GDM1 (cell line): ENCODE measurements at places on chromosomes 7 and 10.
A peak's percentile ranks its signal among the peaks of the same experiment; 100 is the strongest.

- DNase-seq = no peak
These were observed 114.3 kb downstream of the MPP7 start for GRCh38 chr10:28188526-28188925.

GRCh38 chr7:117188949-117189592 is 133.8 kb downstream of the WNT2 start:
- no peak for DNase-seq

DNA sequence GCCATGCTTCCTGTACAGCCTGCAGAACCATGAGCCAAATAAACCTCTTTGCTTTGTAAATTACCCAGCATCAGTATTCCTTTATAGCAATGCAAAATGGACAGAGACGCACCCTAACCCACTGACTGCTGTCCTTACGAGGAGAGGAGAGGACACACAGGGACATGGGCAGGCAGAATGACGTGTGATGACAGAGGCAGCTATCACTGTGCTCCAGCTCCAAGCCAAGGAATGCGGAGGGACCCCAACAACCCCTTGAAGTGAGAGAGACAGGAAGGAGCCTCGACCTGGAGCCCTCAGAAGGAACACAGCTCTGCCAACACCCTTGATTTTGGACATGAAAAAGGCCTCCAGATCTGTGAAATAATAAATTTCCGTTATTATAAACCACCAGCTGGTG is 46.6 kb upstream of the EBF3 start:
- no peak for DNase-seq

GRCh38 chr7:135447748-135448147 is 62.2 kb downstream of the CNOT4 start:
- DNase-seq = no peak

- no peak for DNase-seq
These were observed 81.8 kb upstream of the CAV2 start for GRCh38 chr7:116417593-116418345.

DNA sequence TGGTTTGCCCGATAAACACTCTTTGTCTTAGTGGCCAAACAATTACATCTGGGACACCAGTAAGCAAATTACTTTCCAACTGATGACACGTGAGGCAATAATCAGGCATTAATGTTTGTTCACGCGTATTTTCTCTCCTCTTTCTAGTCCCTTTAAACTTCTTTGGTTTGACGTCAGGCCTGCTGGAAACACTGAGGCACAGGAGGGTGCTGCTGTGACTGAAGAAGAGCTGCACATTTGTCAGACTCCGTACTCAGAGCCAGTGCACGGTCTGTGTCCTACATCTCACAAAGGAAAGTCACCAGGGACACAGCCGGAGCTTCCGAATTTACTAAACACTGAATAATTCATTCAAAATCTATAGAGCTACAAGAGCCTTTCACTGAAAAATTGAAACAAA is 57.6 kb upstream of the ANAPC16 start:
- no peak for DNase-seq

DNA sequence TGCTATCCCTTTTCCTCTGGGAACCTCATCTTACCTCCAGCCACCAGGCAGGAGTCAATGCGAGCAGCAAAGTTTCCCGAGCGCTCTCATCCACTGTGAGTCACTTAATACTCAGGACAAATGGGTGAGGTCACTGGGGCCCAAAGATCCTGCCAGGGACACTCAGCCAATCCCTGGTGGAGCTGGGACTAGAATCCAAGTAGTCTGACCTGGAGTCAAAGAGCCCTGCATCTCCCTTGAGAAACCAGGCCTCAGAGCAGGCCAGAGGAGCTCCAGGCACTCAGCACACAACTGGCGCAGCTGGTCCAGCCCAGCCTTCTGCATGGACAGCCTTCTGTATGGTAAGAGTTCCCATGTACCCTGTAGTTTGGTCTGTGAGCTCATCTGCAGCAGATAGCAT is 142.3 kb downstream of the MAPK8 start:
- no peak for DNase-seq

DNA sequence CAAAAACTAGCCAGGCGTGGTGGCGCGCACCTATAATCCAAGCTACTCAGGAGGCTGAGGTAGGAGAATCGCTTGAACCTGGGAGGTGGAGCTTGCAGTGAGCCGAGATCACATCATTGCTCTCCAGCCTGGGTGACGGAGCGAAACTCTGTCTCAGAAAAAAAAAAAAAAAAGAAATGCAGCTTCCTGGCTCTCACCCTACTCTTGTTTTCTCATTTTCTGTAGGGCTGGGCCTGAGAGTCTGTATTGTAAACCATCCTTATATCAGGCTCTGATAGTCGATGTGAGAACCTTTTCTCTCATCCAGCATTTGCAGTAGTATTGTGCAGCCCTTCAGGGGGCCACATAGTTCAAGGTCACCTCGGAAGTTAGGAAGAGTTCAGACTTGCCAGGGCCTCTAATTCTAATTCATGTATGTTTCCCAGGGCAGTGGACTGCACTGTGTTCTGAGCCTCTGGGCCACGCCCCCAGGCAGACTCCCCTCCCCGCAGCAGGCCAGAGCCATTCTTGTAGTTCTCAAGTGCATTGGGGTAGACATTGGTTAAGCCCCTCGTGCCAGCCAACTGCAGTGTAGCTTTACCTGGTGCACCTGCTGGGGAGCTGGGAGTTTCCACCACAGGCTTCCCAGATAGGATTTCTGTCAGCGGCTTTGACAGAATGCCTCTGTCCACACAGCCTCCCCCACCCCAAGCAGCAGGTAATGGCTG is 38.3 kb upstream of the PDCD4 start:
- DNase-seq = no peak

DNA sequence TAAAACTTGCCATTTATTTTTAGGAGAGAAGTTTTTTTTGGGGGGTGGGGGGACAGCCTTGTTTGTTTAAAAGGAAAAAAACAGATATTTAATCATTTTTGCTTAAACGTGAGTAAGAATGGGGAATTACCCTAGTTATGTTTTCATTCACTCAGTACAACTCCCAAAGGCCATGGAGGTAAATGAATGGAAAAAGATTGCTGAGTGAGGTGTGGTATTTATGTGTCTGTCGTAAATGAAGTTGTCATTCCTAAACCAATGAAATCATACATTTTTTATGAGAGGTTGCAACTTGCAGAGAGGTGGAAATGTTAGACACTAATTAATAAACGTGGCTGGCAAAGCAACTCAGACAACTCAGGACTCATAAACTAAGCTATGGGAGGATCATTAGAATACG is 218.1 kb downstream of the CELF2 start:
- no peak for DNase-seq

DNA sequence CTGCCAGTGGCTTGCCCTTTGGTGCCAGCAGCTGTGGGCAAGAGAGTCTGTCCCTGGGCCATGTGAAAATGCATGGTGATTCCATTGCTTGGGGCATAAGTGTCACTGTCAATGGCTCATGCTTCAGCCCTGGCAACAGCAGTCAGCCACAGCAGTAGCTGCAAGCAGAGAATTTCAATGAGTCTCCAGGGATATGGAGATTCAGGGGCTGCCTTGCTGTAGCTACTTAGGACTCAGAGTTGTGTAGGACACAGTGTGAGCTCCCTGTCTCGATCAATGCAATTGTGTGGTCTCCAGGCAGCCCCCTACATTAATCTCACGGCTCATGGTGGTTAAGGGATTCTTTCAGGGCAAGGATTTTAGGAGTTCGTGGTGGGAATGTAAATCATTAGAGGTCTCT is 126.3 kb upstream of the STARD3NL start:
- DNase-seq = no peak

DNA sequence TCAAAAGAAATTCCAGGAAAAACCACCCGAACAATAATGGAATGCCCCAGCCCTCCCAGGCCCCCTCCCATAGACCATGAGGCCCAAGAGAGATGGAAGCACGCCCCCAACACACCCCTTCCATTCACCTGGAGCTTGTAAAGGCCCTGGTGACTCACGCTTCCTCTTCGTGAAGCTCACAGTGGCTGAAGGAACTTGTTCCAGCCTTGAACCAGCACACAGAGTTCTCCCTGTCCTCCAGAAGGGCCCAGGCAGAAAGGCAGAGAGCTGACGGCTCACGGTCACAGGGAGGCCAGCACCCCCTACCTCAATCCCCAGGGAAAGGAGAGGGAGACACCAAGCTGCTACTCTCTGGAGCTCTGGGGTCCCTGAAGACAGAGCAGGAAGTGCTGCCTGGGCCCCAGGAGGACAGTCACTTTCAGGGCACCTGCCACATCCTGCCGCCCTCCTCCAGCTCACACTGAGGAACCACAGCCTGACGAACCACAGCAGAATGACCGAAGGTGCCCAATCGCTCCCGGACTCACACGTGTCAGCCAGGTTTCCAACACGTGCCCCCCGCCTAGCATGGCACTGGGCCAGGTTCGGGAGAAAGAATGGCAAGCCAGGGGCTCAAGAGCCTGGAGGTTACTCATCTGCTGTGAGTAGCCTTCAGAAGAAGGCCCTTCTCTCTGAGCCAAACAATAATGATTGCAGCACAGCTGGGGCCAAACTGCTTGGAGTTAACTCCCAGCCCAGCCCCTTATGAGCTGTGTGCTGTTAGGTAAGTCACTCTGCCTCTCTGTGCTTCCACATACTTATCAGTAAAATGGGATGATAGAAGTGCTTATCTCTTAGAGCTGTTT is 52.8 kb downstream of the DLG5 start:
- peak; percentile 61 for DNase-seq

DNA sequence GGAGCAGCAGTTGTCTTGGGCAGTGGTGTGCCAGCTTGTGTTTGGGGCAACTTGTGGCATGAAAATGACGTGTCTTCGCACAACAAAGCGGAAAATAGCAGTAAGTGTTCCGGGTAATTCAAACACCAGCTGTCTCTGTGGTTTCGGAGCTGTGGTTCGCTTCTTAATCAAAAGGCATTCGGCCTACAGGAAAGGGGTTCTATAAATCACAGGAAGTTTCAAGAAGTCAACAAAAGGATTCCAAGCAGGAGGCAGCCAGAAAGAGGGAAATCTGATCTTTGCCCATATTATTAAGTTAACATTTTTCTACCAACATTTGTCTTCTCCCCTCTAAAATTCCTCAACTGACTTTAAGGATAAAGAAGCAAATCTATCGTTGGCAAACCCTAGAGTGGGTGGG is 353.4 kb downstream of the FGFR2 start:
- no peak for DNase-seq

DNA sequence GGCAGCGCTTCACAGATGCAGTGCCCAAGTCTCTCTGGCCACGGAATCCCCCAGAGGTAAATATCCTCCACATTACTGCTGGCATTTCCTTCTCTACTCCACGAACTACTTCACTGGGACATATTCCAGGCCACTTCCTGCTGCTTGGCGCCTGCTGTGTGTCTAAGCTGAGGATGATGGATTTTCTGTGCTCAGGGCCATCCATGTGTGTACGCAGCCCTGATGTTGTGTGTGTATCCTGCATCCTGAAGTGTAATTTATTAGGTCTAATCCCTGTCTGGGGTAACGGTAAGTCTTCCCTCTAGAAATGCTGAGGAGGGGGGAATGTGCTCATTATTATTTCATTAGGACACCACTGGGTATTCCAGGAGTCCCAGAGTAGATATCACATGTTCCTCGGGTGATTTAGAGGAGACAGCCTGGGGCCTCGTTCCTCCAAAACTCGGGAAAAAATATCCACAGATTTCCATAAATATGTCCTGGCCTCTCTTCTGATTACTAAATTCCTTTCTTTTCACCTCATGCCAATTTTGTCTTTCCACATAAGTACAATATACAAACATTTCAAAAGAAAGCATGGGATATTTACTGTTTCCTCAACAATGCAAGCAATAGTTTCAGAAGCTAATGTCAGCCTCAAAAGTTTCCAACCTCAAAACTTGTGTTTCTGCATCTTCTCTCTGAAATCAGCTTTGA is 25.5 kb upstream of the HABP2 start:
- DNase-seq = no peak

DNA sequence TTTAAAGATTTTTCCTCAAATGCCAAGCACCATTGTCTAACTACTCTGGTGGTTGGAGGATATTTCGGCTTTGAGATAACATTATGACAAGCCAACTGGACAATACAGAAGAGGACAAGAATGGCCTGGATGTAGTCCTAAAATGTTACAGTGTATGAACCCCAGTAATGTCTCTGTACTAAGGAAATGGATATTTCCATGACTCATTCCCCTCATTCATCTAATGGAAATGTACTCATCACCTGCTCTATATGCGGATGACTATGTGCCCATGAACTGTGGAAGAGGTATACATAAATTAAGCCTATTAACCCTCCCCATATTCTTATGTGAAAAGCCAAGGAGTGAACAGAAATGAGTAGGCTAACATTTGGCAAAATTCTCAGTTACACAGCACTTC is 207.9 kb downstream of the CACNA2D1 start:
- DNase-seq = no peak

DNA sequence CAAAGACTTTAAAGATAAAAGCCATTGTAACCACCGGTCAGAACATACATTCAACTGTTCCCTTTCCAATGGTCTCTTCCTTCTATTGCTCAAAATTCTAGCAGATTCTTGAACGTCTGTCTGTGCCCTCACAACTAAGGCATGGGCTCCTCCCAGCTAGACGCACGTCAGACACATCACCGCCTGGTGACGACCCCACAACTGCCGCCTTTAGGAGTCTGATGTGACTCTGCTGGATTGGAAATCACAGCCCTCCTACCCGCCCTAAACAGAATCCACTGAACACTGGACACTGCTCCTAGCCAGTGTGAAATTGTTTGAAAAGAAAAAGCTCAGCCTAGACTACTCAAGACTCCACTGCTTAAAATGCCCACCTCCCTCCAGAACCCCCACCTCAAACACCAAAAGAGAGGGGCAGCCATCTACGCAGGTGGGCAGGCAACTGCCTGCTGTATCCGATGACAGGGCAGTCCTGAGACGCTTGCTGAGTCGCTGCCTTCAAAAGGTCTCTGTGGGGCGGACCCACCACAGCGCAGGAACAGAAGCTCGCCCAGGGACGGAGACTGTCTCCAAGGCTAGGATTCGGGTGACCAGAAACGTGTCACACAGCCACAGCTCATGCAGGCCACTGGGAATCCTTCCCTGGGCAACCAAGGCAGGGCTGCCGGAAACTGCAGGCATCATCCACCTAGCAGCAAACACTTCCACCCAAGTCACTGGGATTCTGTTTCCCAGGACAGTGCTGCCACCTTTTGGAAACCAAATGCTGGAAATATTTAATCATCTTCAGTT is 34.7 kb downstream of the GSDME start:
- no peak for DNase-seq

DNA sequence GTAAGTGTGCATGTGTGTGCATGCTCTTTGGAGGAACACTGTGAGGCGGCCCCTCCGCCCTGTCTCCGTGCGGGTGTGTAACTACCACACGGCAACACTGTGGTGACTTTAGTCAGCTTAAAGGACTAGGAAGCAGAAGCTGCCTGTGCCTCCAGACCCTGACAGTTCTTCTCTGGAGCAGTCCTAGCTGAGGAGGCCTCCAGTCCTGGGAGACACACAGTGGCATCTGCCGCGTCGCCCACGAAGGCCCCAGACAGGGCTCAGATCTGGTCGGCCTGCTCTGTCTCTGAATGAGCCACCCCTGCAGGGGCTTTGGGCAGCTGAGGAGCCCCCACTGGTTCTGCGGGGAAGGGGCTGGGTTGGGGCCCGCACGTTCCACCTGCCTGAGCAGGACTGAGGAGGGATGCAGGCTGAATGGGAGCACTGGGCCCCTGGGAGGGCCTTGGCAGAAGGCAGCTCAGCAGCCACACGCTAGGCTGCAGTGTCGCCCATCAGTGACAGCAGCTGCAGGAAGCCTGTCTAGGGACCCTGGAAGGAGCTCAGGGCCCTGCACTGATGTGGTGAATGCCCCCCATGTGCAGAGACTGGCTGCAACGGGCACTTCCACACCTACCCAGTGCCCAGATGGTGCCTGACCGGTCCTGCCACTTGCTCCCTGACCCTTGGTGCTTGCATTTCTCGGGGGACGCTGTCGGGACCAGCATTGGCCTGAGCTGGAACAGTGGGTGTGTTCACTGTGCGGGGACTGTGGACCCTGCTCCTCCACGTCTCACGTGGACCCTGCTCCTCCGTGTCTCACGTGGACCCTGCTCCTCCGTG is 27.3 kb upstream of the KNDC1 start:
- no peak for DNase-seq
